Spinal cord (tissue), 10 donors: ENCODE measurements at places on chromosomes 6 and 20. TPM values are rescaled to one million over a fixed set of nuclear protein-coding genes. Genes with fewer than 3 reads are reported as not detected.

LPIN3 gene
- total RNA-seq, result 3.1 TPM

- no peak for DNase-seq
These were observed 15.1 kb downstream of the ACSS1 start for GRCh38 chr20:25042531-25043498.

DNA sequence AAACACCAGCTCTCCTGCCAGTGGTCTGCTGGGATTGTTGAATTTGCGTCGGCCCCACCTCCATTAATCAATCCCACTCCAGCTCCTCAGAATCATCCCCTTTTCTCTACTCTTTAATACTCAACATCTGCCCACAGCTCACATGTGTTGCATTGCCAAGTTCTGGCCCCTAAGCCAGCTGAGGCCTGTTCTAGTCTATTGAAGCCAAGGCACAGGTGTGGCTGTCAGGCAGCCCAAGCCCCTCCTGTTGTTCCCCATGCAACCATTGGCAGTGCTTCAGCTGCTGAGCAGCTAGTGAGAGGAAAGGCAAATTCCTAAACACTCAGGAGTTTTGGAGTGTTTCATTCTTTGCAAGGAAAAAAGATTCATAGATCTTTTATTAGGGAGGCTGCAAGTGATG, 128.0 kb upstream of the NT5E start:
- DNase-seq, result no peak

DNA sequence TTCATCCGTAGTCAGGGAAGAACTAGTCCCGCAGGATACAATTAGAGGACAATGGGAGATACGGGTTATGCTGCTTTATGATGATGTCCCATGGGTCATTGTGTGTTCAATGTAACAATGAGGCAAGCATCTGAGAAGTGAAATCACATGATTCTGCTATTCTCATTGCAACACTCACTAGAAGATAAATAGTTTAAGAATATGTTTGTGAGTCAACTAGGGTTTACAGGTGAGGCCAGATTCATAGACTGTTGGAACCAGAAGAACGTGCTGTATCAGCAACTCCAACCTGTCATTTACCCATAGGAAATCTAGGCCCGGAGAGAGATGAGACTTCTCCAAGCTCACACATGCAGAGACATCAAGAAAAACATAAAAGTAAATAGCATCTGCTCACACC, 80.8 kb downstream of the SCML4 start:
- DNase-seq, result no peak

DNA sequence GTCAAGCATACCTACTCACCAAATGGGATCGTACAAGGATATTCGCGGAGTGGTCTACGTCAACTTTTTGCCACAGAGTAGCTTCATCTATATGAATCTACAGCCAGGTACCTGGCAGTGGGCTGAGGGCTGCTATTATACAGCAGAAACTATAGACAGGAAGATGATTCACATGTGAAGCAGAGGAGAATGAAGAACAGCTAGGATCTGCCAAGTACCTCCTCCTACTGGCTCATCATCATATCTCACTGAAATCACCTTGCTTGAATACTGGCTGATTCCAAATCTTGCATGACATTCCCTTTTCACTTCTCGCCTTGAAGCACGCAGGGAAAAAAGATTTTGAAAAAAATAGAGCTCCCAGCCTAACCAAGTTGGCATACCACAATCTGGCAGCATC, 488.7 kb upstream of the NRSN1 start:
- no peak for DNase-seq
